ENCODE measurements at places on chromosomes 2 and 18.

- no peak for DNase-seq
Measured at GRCh38 chr2:12176623-12177454, 430.4 kb downstream of the LPIN1 start.

DNA sequence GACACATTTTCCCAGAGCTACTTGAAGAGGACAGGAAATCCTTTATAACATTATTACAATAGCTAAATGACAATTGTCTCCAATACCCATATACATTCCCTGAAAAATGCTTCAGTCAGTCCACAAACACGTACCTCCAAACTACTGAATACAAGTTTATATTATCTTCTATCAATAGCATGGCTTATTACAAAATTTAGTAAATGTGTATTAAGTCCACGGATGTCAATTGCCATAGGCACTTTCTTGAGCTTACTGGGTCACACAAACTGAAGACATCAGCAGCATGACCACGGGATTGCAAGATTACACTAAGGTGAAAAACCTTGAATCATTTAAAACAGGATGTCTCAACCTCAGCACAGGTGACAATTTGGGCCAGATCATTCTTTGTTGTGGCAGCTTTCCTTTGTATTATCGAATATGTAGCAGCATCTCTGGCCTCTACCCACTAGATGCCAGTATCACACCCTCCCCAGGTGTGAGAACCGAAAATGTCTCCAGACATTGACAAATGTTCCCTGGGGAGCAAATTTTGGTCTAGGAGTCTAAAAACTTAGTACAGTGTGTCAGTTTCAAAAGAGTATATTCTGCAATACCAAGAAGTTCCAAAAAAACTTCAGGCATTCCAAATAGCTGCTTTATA lies 1.4 kb downstream of the MBD2 start:
- DNase-seq: no peak

DNA sequence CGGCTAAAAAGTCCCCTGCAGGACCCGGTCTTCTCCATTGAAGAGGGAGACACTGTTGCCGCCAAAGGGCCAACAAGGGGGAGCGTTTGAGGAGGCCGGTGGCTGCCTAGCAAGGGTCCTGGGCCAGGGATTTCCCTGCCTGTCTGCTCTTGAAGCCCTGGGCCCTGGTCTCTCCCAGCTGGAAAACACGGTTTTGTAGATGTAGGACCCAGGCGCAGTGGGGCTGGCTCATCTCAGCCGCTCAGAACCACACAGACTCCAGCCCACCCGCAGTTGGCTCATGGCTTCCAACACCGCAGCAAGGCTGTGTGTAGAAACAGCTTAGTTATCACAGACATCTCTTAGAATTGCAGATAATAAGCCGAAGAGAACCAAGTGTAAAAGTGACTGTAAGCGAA lies 57.1 kb upstream of the TWIST2 start:
- no peak for DNase-seq

- DNase-seq: no peak
Measured at GRCh38 chr2:223635080-223635479, 32.9 kb upstream of the SCG2 start.

DNA sequence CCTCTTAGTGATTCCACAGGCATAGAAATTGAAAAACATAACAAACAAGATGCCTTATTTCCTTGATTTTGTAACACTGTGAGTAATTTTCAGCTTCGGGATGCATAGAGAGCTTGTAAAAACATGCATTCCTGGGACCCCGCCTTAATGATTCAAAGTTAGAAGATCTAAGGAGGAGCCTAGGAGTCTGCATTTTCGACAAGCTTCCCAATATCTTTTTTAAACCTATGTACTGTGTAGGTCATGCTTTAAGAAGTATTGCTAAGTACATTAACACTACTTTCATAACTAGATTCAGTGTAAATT lies 109.8 kb upstream of the ZNF516 start:
- no peak for DNase-seq

GRCh38 chr18:40056079-40056692 lies 1898.8 kb upstream of the PIK3C3 start:
- no peak for DNase-seq

GRCh38 chr2:56287974-56288373 lies 104.2 kb downstream of the CCDC85A start:
- DNase-seq: no peak

DNA sequence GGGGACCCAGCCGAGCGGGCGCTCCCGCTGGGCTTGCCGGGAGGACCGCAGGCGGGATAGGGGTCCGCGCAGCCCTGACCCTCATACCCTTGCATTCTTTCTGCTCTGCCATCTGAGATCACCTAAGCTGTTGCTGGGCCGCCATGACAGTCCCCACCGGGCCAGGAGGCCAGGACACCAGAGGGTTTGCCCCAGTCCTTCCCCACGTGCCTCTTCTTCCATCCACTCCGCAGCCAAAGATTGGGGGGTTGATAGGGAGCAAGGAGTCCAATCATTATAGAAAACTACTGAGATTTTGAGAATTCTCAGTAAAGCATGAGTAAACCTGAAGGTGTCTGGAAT lies 453 bp upstream of the GRB14 start:
- no peak for DNase-seq

DNA sequence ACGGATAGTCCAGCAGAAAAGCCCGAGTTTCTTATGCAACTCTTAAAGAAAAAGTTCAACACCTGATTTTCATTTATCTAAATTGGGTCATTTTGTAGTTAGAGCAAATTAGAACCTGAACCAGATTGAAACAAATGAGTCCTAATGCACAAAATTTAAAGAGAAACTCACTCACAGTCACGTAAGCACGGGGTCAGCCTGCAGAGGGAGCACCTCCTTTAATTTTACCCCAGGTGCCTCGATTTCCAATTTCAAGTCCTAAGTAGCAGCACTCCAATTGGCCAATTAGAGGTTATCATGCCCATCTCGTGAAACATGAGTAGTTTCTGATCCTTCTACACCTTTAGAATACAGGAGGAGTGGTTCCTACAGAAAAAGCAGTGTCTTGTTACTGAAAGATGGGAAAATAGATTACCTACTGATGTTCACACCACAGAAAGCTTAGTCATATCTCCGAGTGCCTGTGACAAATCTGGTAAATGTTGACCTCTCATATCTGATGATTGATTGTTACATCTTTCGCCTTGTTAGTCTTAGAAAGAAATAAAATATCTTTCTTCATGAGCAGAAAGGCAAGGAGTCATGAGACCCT lies 1929.8 kb upstream of the LRRTM1 start:
- no peak for DNase-seq

GRCh38 chr18:77043541-77044280 lies 88.9 kb downstream of the MBP start:
- DNase-seq: no peak

DNA sequence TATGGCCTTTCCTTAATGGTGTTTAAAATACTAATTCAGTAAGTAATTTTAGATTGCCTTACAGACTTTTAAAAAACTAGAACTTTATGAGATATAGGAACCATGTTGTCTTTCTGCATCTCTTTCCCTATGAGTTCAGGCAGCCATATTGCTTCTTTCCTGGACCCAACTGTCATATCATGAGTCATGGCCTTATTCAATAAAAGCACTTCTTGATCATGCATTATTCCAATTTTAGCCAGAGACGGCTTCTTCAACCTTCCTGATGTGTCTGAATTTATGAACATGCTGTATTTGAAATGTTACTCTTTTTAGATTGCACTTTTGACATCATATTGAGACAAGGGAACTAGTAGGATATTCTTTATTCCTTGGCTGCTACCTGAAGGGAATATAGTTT lies 65.4 kb upstream of the MAP3K20 start:
- no peak for DNase-seq

- DNase-seq: peak; percentile 56
Measured at GRCh38 chr2:225668606-225669266, 269.2 kb downstream of the NYAP2 start.

- no peak for DNase-seq
Measured at GRCh38 chr2:23745068-23745725, 181.7 kb downstream of the ATAD2B start.

- no peak for DNase-seq
Measured at GRCh38 chr2:176553685-176554100, 284.5 kb downstream of the MTX2 start.

GRCh38 chr2:224175538-224175937 lies 136.5 kb upstream of the SERPINE2 start:
- no peak for DNase-seq

DNA sequence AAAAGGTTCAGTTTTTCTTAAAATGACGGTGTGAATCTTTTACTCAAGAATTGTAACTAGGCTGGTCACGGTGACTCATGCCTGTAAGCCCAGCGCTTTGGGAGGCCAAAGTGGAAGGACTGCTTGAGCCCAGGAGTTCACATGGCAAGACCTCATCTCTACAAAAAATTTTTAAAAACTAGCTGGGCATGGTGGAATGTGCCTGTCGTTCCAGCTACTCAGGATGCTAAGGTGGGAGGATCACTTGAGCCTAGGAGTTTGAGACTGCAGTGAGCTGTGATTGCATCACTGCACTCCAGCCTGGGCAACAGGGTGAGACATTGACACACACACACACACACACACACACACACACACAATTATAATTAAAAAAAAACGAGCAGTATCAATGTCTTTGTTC lies 369.8 kb downstream of the DPP10 start:
- DNase-seq: no peak

DNA sequence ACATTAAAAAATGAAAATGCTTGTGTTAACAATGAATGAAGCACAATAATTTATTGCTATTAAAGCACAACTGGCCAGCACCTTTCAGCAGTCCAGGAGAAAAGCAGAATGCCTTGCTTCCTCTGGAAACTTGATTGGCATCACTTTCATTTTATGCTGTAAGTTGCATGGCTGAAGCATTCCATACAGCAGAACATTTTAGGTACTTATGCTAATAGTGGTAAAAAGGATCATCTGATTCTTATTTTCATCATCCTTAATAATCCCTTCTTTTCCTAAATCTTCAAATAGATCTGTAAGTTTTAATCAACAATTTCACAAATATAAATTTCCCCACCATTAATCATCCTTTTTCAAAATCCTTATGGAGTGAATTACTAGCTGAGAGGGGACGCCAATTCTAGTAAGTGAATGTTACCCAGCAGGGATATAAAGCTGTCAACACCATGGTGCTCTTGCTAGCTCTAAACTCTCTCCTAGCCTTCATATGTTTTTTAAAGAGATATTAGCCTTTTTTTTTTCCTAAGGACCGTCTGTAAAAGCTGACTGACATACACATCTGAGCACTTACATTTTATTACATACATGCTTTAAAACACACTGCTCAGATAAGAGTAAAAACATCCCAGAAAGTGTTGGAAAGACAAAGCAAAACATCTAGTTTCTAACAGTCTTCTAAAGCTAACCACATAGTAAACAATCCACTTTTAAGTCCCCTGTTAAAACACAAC lies 5.3 kb downstream of the SATB2 start:
- DNase-seq: no peak

Measured in AG04450 (cell line).